ENCODE measurements at places on chromosomes 7 and 10.

DNA sequence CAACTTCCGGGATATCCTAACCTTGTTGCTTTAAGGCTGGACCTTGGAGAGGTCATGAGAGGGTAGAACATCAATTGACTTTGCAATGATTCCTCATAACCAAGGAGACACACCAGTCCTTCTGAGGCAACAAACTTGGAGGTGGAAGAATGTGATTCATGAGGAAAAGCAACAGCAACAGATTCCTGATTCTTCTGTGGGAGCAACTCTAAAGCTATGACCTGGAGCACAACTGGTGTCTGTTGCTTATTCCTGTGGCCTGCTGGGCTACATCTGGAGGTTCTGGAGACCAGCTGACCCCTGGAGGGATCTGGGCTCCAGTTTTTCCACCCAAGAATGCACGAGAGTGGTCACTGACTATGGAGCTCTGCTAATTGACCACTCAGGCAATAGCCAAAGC lies 116.6 kb downstream of the CREB5 start:
- no peak for DNase-seq

- peak; percentile 49 for DNase-seq
Observed at GRCh38 chr10:58486821-58487220, 25.9 kb upstream of the BICC1 start.

DNA sequence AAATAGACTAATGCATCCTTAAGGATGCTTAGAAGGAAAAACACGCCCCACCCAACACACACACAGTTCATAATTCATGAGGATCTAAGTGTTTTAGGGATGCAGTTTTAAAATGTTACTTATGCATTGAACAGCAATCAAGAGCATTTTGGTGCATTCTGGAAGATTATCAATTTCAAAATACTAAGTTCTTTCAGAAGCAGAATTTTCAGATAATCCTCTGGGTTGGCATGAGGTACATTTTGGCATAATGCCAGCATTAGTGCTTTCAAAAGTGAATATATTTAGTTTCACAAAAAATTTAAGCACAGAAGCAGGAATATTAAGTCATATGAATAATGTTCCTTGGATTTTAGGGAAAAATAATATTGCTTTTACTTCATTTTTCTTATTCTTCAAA lies 937.1 kb downstream of the REEP3 start:
- DNase-seq, result no peak

- DNase-seq, result peak; percentile 54
Observed at GRCh38 chr10:6151087-6151977, 51.4 kb upstream of the PFKFB3 start.

DNA sequence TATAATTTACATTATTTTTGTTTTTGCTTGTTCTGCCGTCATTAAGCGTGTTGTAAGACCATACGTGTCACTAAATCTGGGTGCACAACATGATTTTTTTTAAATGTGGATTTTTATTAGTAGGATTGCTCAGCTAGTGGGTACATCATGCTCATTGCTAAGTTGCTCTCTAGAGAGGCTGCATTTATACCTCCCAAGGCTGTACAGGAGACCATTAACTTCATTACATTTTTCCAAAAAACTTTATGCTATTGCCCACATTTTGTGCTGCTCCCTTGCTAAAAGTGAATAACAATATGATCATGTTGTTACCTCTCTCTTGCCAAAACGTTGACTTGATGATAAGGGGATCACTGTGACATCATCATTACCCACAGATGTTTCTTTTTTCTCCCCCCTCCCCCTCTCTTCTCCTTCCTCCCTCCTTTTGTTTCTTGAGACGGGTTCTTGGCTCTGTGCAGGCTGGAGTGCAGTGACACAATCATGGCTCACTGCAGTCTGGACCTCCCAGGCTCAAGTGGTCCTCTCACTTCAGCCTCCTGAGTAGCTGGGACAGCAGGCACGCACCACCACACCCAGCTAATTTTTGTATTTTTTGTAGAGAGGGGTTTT lies 65.1 kb downstream of the BMPR1A start:
- DNase-seq, result no peak

GRCh38 chr10:124232686-124233545 lies 139.5 kb upstream of the CHST15 start:
- DNase-seq, result no peak

DNA sequence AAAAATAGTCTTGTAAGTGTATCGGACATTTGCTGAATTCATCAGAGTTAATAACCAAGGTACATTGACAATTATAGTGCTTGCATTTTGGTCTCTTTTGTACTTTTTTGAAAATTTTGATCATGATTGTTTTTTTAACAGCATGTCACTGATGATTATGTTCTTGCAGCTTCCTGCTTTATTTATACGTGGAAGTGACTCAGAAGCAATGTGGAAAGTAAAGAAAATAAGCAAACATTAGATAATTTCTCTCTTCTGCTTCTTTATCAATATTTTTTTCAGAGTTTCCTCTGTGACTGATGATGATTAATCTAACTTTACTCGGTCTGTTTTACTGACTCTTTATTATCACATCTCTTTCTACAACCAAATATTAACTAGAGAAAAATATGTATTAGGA lies 1351.9 kb downstream of the REEP3 start:
- DNase-seq, result no peak

GRCh38 chr10:63137306-63137705 lies 4.2 kb downstream of the NRBF2 start:
- DNase-seq, result no peak

DNA sequence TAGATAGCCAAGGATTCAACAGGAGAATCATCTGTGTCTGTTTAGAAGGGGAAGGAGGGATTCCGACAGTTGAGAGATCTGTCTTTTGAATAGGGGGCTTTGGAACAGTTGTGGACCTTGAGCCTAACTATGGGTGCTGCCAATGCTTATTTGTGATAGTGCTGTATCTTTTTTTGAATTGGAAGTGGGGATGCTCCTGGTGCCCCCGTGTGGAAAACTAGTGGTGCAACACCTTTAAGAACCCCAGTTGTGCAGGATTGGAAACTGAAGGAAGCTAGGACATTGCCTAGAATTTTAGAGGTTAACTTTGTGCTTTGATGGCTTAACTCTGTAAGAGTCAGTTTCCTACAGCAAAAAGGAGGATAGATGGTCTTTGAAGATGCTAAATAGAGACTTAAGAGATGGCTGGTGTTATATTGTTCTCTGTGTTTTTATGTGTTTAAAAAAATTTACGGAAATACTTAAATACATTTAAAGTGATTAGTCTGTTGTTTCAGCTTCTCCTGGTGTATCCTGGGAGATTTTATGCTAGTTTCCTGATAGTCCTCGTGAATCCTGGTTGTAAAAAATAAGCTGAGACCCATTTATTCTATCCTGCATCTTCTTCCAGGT lies 69.3 kb downstream of the AP3M1 start:
- DNase-seq, result peak; percentile 63

DNA sequence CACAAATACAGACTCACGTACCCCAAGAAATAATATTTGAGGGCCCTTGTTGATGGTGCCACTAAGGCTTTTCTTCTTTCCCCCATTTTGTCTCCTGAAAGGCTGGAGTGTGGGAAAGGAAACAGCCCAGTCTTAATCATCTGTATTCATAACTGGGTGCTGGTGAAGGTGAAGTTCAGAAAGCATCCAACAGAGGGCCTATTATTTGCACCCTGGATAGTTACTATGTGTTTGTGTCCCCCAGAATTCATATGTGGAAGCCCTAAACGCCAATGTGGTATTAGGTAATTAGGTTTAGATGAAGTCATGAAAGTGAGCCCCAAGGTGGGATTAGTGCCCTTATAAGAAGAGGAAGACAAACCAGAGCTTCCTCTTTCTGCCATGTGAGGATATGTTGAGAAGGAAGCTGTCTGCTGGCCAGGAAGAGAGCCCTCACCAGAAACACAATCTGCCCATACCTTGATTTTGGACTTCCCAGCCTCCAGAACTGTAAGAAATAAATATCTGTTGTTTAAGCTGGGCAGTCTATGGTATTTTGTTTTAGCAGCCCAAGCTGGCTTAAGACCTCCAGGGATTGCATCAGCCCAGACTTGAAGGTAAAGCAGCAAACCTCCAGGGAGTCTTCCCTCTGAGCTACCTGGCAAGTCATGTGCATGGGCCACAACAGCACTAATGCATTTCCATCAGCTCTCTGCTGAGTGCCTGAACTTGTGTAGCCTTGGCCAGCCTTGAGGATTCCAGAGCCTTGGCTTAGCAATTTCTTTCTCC lies 90.0 kb upstream of the ADRB1 start:
- no peak for DNase-seq

DNA sequence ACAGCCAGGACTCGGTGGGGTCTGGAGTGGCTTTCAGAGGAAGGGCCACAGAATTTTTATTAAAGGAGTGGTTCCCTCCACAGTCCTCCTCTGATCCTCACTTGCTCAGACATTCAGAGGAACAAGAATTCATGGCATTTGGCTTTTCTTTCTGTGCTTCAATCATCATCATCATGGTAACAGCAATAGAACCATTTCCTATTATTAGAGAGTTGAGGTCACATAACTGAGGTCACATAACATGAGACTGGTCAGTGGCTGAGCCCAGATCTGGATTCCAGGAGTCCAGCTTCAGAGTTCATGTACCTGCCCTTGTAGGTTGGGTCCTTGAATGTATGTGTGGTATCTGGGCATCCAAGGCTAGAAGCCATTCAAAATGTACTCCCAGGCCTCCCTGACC lies 177.3 kb upstream of the GRB10 start:
- DNase-seq, result no peak

- peak; percentile 56 for DNase-seq
Observed at GRCh38 chr7:38673795-38674194, 42.6 kb upstream of the AMPH start.

DNA sequence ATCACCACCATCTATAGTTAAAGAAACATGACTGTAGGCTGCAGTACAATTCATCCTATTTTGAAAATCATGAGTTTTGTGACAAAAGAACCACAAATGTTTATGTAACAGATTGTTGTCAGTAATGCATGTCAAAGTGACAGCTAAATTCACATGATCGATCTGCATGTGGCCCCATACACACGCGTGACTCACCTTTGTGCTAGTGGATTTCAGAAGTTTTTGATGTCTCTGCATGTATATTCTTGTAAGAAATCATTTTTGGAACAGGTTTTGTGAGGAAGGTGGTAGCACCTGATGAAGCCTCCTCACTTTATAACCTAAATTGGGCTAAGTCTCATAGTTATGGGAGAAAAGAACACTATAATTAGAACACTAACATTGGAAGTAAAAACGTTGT lies 17.1 kb downstream of the RNF32 start:
- no peak for DNase-seq

DNA sequence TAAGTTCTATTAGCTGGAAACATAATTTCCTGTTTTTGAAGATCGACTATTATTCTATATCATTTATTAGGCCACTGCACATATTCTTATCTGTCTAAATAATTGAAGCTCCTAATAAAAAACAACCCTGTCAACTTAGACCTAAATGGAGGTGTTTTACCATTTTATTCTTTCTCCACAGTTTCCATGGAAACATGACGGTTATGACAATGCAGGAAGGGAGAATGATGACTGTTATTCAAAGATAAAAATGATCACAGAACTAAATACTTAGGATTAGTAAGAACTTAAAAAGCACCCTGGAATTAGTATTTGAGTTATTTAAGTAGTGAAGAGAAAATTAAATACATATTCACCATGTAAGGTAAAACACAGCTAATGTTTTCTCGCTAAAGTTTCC lies 119.9 kb upstream of the DKK1 start:
- DNase-seq, result no peak

- DNase-seq, result no peak
Observed at GRCh38 chr10:123147635-123148413, at the start of gene HMX2. TSS of gene HMX2 (plus strand) at chr10:123148136. CDS start at chr10:123148379, 243 bp downstream.

GRCh38 chr10:70183304-70183703 lies 13.0 kb upstream of the SAR1A start:
- DNase-seq, result no peak

GRCh38 chr7:1843271-1843861 lies 173.3 kb downstream of the ELFN1 start:
- DNase-seq, result peak; percentile 76

- no peak for DNase-seq
Observed at GRCh38 chr10:130658687-130659290, 522.6 kb downstream of the GLRX3 start.

- no peak for DNase-seq
Observed at GRCh38 chr7:17007841-17008240, 126.1 kb upstream of the AGR3 start.

DNA sequence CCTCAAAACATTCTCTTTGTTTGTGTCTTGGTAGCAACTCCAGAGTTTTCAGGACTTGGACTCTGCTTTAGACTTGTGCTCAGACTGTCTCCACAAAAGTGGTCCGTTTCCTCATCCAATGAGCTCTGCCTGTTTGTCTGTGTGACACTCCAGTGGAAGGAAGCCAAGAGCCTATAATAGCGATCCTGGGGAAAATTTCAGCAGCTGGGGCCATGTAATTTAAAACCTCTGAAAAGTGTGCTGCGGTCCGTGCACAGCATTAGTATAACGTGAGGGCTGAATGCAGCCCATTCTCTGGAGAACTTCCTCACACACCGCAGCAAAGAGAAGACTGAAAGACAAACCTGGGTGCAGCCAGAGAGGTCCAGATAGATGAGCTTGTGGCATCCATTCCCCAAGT lies at the start of gene LRRC17:
Gene LRRC17, plus strand, starts transcription at position 259 of the 400 bp plus-strand sequence. CDS start 20,914 bp downstream, outside the sequence.
- DNase-seq, result peak; percentile 82

DNA sequence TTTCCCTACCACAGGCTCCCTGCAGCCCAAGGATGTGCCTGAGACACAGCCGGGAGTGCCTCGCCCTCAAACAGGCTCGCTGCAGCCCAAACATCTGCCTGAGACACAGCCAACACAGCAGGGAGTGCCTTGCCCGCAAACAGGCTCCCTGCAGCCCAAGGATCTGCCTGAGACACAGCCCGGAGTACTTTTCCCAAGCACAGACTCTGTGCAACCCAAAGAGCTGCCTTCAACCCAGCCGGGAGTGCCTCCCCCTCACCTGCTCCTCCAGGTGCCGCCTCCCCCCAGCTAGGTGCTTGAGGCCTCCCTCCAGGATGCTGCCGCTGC lies 42.9 kb downstream of the ANTXRL start:
- DNase-seq, result peak; percentile 19

DNA sequence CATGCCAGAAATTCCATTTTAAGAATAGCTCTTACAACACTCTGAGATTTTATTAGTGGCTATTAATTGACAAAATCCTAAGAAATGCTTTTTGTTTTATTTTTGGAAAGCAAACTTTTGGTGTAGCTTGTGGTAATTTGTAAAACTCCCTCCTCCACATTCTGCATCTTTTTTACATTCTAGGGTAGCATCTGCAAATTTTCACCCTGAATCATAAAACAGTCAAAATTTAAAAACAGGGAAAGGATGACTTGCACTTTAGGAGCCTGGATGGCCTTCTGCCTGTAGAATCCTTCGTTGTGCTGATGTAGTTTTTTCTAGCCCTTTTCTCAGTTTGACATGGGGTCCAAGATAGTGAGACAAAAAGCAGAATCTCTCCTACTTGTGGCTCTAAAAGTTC lies 316.1 kb downstream of the ADRA2A start:
- no peak for DNase-seq

GRCh38 chr10:5640036-5640435 lies 26.4 kb downstream of the ASB13 start:
- no peak for DNase-seq

- DNase-seq, result peak; percentile 4
Observed at GRCh38 chr7:125059861-125060456, 130.3 kb upstream of the POT1 start.

DNA sequence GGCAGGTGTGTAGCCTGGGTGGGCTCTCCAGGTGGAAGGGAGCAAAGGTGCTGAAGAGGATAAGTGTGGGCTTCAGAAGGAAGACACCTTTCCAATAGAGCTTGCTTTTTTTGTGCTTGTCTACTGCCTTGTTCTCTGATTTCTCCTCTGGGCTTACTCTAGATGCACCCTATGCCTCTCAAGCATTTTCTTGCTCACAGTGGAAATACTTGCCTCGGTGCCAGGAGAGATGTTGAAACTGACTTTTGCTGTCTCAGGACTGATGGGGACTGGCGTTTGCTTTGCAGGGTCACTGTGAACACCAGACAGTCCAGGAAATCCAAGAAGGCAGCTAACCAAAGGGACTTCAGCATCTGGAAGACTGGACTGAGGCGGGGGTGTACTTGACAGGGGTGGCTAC lies 187.9 kb downstream of the SNX10 start:
- DNase-seq, result no peak

All from fibroblast of skin of scalp (primary cell).